ENCODE measurements at places on chromosomes 4 and X.

GRCh38 chr4:1279253-1279652 lies 10.4 kb upstream of the MAEA start:
- no peak for DNase-seq

DNA sequence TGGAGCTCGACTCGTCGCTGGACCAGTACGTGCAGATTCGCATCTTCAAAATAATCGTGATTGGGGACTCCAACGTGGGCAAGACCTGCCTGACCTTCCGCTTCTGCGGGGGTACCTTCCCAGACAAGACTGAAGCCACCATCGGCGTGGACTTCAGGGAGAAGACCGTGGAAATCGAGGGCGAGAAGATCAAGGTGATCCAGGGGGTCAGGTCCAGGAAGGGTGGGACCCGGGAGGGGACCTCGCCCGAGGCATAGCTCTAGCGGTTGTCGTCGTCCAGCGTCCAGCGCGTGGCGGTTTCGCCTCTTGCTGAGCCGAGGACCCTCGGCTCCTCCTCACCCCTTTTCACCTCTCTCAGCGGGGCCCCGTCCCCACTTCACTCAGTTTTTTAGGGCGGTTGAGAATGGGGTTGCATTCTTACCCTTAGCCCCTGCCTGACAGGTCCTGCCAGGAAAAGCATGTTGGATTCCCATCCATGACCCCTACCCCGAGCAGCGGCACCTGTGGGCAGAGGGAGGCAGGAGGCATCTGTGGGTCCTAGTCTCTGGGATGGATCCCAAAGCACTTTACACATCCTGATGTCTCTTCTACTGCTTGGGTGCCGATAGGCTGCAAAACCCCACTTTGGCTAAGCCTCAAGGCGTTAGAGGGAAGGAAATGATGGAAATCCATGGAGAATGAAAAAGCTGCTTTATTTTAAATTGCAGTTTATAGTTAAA lies 524 bp downstream of the RAB33A start:
- no peak for DNase-seq

GRCh38 chr4:99885687-99886086 lies 8.5 kb downstream of the LAMTOR3 start:
- DNase-seq = no peak

- DNase-seq = peak; percentile 77
Observed at GRCh38 chr4:118836301-118837120, 585 bp upstream of the SEC24D start.

GRCh38 chrX:42362219-42362618 lies 415.7 kb downstream of the PPP1R2C start:
- DNase-seq = no peak

DNA sequence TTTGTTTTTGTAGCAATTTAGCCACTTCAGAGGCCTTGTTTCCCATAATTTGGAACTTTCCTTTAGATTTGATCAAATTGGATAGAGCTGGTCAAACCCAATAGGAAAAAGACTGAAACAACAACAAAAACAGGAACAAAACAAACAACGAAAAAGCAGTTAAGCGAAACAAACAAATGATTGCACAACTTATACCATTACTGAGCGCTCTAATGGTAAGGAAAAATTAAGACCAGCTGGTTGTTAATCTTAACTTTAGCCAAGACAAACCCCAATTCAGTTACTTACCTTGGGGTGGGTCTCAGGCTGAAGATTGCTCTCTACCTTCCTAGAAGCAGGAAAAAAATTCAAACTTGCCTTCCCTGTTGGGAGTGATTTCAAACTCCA lies 38.3 kb downstream of the SPCS3 start:
- no peak for DNase-seq

DNA sequence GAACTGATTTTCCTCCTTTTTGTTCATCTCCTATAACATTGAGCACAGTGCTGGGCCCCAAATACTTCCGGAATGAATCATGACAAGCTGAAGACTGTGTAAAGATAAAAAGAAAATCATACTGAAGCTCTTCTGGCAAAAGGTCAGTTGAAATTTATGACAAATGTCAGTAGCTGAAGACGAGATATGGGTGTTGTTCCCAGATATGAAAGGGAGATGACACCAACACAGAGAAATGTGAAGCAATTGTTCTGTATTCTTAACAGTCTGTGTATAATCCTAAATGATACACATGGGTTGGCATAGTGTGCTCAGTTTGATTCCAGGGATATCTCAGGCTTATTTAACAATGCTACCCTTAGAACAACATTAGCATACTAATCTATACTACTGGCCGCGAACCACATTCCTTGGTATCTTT lies 170.5 kb upstream of the PITX2 start:
- no peak for DNase-seq

DNA sequence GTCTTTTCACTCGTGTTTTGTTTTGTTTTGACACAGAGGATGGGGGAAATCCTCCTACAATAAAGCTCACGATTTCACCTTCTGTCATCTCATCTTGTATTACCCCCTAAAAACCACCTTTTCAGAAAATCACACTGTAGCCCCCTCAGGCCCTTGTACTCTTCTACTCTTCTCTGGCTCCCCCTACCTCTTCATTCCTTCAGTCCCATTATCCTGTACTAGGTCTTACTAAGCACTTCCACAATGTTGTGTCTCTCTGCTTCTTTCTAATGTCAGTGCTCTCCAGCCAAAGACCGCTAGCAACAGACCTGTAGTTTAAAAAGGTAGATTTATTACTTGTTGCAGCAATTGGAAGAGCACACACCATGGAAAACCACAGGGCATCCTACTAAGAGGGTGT lies 30.0 kb upstream of the RNF128 start:
- DNase-seq = no peak

GRCh38 chr4:169846396-169846795 lies 88.7 kb upstream of the HPF1 start:
- no peak for DNase-seq

GRCh38 chr4:26273616-26273980 lies 47.2 kb upstream of the RBPJ start:
- DNase-seq = peak; percentile 55

DNA sequence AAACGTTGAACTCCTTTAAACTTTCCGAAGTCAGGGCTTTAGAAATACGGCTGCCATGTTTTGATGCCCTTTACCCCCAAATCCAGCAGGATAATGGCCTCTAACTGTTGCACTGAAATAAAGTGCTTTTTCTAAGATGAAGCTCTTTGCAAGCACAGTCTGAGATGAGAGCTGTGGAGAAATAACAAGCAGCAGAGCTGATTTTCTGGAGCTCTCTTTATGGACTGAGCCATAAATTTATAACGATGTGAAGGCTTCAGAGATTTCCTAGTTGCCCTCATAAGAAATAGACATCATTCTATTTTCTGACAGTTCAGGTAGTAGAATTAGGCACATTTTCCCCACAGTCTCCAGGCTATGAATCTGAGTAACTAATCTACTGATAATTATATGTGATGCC lies 567.3 kb downstream of the PDHA2 start:
- DNase-seq = no peak

DNA sequence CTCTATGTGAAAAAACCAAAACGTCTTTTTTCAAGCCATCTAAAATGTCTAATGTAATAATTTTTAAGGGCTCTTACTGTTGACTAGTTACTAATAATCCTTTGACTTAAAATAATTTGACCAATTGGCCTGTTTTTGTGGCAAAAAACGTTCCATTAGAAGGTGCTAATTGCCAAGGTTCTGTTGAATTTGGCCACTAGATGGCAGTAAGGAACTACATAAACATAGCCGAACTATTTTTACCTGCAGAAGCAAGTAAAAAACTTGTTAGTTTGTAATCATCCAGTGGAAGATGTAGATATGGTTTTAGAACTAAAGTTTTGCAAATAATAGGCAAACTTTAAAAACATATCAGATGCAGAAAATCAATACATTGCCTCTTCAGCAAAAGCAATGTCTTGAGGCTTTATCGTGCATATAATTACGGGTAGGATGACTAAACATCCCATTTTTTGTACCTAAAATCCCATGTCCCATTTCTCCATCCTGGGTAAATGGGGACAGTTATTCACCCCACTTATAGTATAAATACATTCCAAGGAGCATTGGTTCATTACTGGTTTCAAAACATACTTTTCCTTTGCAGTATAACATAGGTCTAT lies 57.6 kb downstream of the PROM1 start:
- peak; percentile 84 for DNase-seq

GRCh38 chrX:22081475-22082092 lies 49.5 kb downstream of the PHEX start:
- DNase-seq = peak; percentile 62

GRCh38 chrX:120224388-120224787 lies 26.2 kb upstream of the ZBTB33 start:
- peak; percentile 70 for DNase-seq

DNA sequence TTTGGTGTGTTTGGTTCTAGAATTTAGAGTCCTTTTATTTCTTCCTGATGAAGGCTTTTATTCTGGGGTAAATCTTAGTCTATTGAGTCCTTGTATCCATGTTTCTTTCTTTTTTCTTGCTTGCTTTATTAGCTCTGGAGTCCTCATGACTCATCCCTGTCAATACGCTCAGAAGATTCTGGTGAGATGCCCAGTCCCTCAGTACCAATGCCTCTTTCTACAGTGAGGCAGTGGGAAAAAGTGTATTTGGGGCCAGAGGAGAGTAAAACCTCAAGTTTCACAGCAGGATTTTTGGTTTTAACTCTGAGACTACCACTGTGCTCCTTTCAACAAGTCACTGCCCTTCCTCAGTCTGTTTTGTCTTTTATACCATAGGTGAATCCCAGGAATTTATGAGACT lies 368.0 kb downstream of the GBA3 start:
- DNase-seq = no peak

GRCh38 chr4:163534056-163534455 lies 39.6 kb downstream of the TMA16 start:
- no peak for DNase-seq

- DNase-seq = no peak
Observed at GRCh38 chr4:177264788-177265422, 44.8 kb upstream of the NEIL3 start.

- no peak for DNase-seq
Observed at GRCh38 chrX:33053001-33053400, 158.3 kb downstream of the DMD start.

- no peak for DNase-seq
Observed at GRCh38 chr4:152996111-152996571, 60.0 kb downstream of the FHDC1 start.

GRCh38 chr4:158530898-158531297 lies 9.2 kb downstream of the RXFP1 start:
- no peak for DNase-seq

- no peak for DNase-seq
Observed at GRCh38 chrX:10233173-10233572, 76.4 kb downstream of the CLCN4 start.

- DNase-seq = peak; percentile 96
Observed at GRCh38 chr4:139454111-139455045, at the start of gene RAB33B. RAB33B (plus strand) TSS chr4:139454121; CDS start chr4:139454196, 75 bp downstream.

DNA sequence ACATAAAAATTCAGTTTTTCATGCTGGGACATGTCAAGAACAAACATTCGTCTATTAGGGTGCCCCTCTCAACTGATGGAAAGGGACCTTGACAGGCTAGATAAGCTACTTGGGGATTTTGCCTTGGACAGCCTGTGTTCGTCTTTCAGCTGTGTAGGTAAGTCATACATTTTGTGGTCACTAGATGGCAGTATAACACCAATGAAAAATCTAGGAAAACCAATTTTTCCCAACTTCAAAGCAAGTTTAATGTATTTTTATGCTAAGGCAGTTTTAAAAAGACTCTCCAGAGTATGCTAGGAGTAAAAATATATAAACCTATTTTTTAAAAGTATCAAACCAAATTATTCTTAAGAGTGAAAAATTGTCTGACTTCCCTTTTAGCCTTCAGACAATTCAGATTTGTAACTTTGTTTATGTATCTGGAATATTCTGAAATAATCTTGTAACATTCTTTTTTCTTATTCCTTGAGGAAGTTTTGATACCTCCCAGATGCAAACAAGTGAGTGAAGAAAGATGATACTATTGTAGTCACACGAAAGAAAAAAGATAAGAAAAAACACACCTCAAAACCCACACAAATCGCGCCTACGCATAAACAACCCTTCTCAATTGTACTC lies 158.3 kb downstream of the CPE start:
- peak; percentile 68 for DNase-seq

- DNase-seq = no peak
Observed at GRCh38 chr4:41976775-41977516, 4.6 kb upstream of the DCAF4L1 start.

- DNase-seq = no peak
Observed at GRCh38 chr4:655464-656151, 18.5 kb downstream of the ATP5ME start.

DNA sequence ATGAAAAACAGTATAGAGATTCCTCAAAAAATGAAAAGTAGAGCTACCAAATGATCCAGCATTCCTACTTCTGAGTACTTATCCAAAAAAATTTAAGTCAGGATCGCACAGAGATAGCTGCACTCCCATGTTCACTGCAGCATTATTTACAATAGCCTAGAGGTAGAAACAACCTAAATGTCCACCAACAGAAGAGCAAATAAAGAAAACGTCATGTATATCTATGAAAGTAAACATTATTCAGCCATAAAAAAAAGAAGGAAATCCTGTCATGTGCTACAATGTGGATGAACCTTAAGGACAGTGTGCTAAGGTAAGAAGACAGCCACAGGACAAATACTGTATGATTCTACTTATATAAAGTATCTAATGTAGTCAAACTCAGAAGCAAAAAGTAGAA lies 12.4 kb downstream of the THOC2 start:
- no peak for DNase-seq

GRCh38 chr4:30854531-30854930 lies 134.4 kb downstream of the PCDH7 start:
- DNase-seq = no peak

GRCh38 chr4:75051431-75051830 lies 118.5 kb downstream of the PARM1 start:
- DNase-seq = no peak

- no peak for DNase-seq
Observed at GRCh38 chr4:130608121-130608520, 1512.2 kb downstream of the C4orf33 start.

- DNase-seq = no peak
Observed at GRCh38 chr4:140213749-140214148, 59.8 kb upstream of the MAML3 start.

GRCh38 chr4:95619525-95620443 lies 71.0 kb upstream of the UNC5C start:
- DNase-seq = no peak

GRCh38 chrX:137032841-137033773 lies 688 bp downstream of the GPR101 start:
- DNase-seq = no peak

GRCh38 chrX:30414144-30414543 lies 105.0 kb upstream of the NR0B1 start:
- no peak for DNase-seq

- no peak for DNase-seq
Observed at GRCh38 chr4:29295280-29295679, 1424.9 kb upstream of the PCDH7 start.

DNA sequence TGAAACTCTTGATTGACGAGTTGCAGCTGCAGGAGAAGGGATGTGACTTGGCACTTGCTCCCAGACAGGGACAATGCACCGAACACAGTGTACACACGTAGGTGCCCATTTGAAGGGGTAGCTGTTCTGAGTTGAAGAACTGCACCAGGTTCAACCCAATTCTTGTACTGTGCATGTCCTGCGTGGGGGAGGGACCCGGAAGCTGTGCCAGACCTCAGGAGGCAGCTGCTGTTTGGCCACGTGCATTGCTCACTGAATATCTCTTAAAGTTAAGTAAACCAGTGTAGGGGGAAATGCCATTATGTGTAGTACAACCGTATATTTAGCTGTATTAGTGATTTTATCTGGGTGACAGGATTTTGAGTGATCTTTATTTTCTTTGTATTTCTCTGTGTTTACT lies 12.0 kb upstream of the RBBP7 start:
- DNase-seq = peak; percentile 69

Data from hematopoietic multipotent progenitor cell treated with erythropoietin and hydrocortisone succinate and interleukin-3 and kit ligand, for 4 days (in vitro differentiated cells).